Subcutaneous adipose tissue (tissue), 4 donors: ENCODE measurements at places on chromosomes 5 and 9. TPM values are rescaled to one million over a fixed set of nuclear protein-coding genes. Genes with fewer than 3 reads are reported as not detected.

The CDH9 gene
- total RNA-seq = not detected

The FBXL7 gene
- total RNA-seq = 16.7 TPM

The TLE4 gene
- total RNA-seq = 19.0 TPM

The MED27 gene
- 7.3 TPM for total RNA-seq

The MCIDAS gene
- not detected for total RNA-seq
